ENCODE measurements at places on chromosomes 5 and 9.

DNA sequence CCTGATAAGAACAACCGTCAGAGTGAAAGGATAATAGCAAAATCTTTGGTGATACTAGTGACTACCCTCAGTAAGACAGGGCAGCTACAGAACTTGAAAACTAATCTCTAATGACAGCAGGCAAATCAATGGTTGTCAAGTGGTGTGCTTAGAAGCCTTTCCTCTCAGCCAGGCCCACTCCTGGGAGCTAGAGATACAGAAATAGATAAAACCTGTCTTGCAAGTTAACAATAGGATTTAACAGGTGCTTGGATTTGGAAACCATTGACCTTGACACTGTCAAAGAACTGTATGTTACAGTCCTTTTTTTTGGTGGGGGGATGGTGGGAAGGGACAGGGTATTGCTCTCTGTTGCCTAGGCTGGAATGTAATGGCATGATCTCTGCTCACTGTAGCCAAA lies 118.6 kb downstream of the BASP1 start:
- DNase-seq = no peak

- no peak for DNase-seq
Measured at GRCh38 chr9:18456624-18457237, 17.2 kb upstream of the ADAMTSL1 start.

- no peak for DNase-seq
Measured at GRCh38 chr9:137456061-137456863, 2.9 kb downstream of the NSMF start.

- DNase-seq = no peak
Measured at GRCh38 chr9:134984372-134985265, 66.9 kb upstream of the FCN1 start.

GRCh38 chr9:33416996-33417395 lies 14.6 kb upstream of the AQP7 start:
- no peak for DNase-seq

GRCh38 chr9:129225815-129226214 lies 47.8 kb upstream of the IER5L start:
- no peak for DNase-seq

DNA sequence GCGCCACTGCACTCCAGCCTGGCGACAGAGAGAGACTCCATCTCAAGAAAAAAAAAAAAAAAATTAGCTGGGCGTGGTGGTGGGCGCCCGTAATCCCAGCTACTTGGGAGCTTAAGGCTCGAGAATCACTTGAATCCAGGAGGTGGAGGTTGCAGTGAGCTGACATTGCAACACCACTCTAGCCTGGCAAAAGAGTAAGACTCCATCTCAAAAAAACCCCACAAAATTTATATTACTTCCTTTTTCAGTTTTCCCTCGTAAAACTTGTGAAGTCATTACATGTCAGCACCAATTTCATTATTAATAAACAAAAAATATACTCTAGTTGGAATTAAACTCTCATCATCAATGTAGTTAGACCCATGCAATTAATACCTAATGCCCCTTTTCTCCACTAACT lies 43.9 kb downstream of the SHLD3 start:
- no peak for DNase-seq

DNA sequence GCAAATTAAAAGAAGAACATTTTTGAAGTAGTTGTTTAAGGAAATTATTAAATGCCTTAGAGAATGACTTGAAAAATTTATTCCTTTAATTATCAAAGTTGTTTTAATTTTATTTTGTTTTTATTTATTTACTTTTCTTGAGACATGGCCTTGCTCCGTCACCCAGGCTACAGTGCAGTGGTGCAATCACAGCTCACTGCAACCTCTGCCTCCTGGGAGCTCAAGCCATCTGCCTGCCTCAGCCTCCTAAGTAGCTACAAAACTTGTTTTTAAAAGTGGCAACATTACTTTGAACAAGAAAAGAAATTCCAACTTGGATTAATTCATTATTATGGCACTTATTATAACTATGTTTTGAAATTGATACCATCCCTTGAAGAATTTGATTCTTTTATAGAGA lies 29.0 kb downstream of the CDO1 start:
- no peak for DNase-seq

GRCh38 chr5:178644826-178645545 lies 18.1 kb upstream of the CLK4 start:
- DNase-seq = no peak

DNA sequence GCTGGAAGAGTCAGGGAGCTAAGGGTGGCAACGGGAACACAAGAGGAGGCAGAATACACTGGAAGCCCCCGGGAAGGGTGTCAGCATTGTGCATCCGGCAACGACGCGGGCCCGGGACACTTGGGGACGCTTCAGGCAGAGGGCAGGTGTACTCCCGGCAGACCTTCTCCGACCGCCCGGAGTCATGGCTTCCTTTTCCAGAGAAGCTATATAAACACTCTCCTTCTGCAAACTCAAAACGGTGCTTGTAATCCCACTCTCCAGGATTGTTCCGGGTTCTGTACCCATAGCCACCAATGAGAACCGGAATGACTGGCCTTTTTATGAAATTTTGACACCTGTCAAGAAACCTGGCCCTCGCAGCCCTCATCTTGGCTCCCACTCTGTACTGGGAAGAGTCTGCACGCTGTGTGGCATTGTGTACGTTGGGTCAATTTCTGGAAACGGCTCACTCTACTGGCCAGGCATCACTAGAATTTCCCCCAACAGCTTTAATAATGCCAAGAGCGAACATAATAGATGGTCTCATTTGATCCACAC lies 462 bp upstream of the MCC start:
- DNase-seq = no peak

- peak; percentile 9 for DNase-seq
Measured at GRCh38 chr5:123486951-123487655, 24.9 kb upstream of the CSNK1G3 start.

DNA sequence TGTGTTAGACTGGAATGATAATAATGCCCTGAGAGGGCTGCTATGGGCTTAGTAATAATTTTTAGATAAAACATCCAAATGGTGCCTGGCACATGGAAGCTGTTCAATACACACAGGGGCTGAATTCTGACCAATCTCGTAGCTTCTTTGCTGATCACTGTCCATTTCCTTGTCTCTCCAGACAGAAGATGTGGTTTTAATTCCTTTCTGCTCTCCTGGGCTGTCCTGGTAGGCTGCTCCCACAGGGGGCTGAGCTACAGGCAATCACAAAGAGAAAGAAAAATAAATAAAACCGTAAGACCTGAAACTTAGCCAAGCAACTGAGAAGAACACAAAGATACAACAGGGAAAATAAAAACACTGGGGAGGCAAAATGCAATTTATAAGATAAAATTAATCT lies 136.5 kb downstream of the CDK5RAP2 start:
- DNase-seq = no peak

DNA sequence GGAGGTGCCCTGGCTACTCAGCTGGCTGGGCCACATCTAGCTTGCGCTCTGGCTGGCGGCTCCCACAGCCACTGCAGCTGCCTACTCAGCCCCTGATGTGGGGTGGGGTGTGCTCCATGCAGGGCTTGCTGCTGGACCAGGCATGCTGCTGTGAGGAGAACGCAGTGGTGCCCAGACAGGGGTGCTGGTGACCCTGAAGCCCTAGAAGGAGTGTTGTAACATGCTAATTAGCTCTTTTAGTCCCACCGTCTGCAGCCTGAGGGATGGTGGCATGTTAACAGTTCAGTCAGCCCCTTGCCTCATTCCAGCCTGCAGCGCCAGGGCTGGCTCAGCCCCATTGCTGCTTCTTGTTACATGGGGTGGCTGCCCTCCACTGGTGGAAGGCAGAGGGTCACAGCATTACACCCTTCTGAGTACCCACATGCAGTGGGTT lies 642.3 kb downstream of the DMRTA1 start:
- no peak for DNase-seq

GRCh38 chr5:157366741-157367674 lies 93.0 kb upstream of the NIPAL4 start:
- DNase-seq = peak; percentile 25

DNA sequence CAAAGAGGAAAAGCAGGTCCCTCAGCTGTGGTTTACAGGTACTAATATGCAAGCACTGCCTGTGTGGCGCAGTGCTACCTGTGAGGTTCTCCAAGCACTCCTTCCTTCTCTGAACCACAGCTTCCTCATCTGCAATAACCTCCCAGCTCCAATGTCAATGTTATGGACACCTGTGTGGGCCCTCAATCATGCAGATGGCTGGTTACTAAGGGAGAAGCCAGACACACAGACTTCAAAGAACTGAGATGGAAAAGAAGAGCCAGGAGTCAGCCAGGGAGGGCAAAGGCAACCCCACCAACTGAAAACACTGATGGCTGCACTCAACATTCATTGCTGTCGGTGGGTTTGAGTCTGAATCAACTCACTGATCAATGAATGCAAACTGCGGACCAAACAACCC lies 77.7 kb downstream of the NR6A1 start:
- no peak for DNase-seq

DNA sequence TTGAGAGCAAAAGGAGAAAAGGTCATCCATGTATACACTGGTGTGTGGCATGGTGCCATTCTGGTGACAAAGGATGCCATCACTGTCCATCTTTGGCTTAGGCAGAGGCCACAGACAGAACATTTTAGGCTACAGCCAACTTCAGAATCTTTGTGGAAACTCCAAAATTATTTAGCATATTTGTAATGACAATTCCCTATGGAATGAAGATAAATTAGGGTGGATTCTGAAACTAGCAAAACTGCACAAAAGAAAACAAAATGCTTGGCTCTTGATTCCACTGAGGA lies 92.5 kb downstream of the FBXW11 start:
- DNase-seq = no peak

DNA sequence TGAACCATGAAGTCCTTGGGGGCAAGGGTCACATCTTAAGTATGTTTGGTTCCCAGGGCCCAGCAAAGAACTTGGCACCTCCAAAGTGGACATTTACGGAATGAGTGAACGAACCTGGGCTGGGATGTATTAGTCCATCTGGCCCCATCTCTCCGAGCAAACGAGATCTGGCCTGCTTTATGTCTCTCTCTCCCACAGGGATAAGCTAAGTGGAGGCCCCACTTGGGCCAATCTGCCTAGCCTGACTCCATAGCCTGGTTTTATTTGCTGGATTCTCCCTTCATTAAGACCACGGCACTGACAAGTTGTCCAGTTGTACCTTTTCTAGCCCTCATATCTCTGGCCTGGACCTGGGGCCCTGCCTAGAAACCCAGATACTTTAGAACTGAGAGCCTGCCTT lies 2.1 kb downstream of the TTLL11 start:
- no peak for DNase-seq

DNA sequence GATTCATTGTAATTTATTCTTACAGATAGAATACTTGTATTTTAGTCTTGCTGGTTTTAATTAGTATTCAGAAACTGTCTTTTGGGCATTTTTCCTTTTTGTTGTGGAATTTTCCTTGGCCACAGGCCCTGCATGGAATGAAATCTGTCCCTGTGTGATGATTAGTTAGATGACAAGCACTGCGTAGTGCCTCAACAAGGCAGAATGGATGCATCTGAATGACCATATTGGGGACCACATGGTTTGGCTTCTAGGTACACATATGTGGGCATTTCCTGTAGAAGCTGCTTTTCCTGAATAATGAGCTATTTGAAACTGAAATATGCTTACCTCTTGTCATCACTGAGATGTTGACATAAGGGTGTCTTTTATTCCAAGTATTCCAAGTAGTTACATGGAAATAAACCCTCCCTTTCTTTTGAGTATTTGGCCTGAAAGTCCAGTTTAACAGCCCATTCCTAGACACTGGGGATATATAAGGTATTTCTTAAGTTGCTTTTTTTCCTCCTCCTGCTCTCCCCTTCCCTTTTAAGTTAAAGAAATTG lies 147.3 kb downstream of the YTHDC2 start:
- DNase-seq = no peak

GRCh38 chr9:21443849-21444625 lies 3.8 kb downstream of the IFNA1 start:
- no peak for DNase-seq

Measured in thoracic aorta (tissue), 2 donors.